ENCODE measurements at places on chromosomes 3 and 15.

GRCh38 chr3:82568776-82569338 lies 807.4 kb upstream of the GBE1 start:
- no peak for DNase-seq

- no peak for DNase-seq
These were observed 13.2 kb downstream of the INO80 start for GRCh38 chr15:41102854-41103253.

- no peak for DNase-seq
These were observed 45.3 kb downstream of the HCN4 start for GRCh38 chr15:73323374-73323955.

DNA sequence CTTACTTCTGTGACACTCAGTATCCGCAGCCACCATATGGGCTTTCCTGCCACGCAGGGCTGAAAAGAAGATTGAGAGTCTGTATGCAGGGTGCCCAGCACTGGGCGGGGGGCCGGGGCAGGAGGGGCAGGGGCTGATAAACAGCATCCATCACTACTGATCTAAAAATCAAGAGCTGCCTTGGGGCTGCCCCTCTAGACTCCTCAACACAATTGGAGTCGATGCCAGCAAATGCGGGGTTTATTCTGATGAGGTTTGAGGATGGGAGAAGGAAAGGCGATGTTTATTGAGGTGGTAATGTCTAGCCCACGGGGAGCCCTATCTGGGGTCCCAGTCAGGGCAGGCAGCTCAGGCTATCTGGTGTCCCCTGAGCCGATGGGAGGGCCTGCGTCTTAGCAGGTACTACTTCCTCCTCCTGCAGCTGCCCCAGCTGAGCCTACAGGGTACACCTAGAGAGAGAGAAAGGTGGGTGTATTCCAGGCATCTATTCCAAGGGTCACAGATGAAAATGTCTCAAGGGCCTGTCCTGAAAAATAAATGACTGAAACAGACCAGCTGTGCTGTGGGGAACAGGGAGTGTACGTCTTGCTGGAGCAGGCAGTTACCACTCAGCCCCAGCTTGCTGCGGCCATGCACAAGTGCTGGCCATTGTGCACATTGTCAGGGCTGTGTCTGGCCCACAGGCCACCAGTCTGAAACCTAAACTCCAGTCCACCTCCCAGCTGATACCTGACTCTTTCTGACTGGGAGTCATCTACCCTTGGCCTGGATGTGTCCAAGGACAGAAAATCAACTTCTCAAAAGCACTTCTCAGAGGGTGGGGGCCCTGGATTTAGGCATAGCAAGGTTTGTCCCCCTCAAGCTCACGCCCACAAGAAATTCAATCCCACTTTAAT lies 19.5 kb downstream of the ISG20 start:
- no peak for DNase-seq

DNA sequence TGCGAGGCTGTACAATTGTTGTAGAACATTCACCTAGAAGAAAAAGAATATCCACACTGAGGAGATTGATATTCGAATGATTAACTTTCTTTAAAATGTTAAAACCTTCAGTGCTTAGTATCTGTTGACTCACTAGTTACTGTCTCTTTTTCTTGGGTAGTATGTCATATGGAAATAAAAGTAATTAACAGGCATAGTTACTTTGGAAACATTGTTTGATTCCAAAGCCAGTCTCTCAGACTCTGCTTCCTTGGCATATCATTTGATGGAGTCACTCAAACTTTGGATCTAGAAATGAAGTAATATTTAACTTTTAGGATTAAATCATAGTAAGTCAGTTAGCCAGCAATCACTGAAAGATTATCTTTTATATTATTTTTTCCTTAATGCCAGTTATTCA lies 63.4 kb downstream of the MAP2K5 start:
- DNase-seq, result no peak

DNA sequence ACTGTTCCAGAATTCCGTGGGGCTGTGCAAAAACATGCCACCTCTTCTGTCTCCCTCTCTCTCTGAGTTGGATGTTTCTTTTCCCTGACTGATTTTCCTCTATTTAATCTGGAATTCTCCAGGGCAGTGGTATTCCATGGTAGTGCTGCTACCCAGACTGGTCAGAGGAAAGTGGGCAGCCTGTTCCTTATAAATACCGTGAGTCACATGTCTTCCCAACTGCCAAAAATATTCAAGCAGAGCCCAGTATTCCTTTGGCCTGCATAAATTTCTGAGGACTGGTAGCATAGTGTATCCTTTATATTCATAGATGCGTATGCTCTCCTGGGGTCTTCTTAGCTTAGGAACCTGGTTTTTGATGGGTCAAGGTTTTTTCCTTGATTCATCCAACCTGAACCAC lies 40.9 kb downstream of the CEMIP start:
- DNase-seq, result no peak

- DNase-seq, result no peak
These were observed 87.6 kb upstream of the KBTBD8 start for GRCh38 chr3:66910266-66911055.

- no peak for DNase-seq
These were observed 82.8 kb downstream of the CADM2 start for GRCh38 chr3:85041562-85042055.

DNA sequence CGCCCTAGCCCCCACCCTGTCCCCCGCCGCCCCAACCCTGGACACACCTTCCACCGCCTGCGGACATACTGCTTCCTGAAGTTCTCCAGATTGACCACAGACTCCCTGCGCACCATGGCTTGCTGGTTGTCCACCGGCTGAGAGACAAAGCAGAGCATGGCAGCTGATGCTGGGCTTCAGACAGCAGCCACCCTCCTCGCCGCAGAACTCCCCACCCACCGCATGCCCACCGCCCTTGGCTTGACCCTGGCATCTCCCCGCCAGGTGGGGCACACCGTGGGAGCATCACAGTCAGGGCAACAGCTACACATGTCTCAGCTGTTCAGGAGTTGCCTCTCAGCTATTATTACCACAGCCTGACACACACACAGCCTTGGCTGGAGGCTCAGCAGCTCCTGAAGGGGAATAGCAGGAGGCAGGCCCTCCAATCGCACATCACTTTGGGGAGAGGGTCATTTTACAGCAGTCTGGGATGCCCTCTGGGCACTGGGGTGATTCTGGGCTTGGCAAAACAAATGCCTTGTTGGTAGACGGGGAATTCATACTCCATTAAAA lies 78.4 kb upstream of the HERC1 start:
- no peak for DNase-seq

DNA sequence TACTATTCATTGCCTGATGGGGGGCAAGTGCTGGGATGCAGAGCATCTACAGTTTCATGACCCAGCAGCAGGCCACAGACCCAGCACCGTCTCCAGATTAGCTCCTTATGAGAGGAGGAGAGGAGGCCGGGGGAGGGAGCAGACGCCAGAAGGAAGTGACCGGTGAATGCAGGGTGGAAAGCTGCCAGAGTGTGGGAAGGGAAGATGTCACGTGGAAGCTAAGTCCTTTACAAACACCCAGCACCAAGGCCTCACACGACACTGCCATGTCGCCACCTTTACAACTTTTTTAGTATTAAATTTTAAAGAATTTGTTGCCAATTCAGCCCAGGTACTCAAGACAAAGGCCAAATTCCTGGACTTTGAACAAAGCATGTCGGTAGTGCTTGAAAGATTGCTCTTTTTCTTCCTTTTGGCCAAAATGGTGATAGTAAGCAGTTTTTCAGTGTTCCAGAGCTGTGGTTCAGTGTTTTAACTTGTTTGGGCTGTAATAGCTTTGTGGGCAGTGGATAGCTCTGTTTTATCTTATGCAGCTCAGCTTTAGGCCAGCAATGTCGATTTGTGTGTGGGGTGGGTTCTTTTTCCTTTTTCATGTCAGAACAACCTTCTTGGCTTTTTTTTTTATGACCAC lies 58.2 kb downstream of the ZBTB38 start:
- DNase-seq, result peak; percentile 64

DNA sequence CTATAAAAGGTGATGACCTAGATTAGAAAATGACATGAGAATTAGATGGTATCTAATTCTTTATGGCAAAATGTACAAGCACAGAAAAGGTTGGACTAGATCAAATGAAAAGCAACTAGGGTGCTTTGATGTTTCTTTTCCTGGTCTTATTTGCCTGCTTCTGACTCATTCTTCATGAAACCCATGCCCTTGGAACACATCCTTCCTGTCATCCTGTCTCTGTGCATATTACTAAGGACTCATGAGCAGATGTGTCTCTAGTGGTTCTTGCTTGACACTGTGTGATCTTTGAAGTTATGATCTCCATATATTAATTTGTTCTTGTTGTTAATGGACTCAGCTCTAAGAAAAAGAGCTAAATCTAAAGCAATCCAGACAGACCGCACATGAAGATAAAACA lies 314.0 kb downstream of the ERC2 start:
- peak; percentile 15 for DNase-seq

GRCh38 chr3:13135251-13135810 lies 62.1 kb upstream of the IQSEC1 start:
- DNase-seq, result no peak

DNA sequence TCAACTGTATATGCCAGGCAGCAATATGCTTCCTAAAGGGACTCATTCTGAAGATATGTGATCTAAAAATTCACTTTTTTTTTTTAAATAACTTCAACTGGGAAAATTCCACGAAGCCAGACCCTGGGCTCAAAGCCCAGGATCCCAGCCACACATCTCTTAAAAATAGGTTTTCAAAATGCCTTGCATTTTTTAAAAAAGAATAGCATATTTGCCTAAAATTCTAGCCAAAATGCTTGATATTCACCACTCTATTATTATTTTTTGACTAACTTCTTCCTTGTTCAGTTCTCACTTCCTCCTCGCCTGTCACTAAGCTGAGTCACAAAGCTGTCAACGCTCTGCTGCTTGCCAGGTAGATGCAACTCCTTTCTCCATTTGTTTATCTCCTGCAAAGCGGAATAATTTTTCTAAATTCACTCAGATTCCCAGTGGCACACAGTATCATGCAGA lies 28.0 kb upstream of the VGLL4 start:
- peak; percentile 49 for DNase-seq

DNA sequence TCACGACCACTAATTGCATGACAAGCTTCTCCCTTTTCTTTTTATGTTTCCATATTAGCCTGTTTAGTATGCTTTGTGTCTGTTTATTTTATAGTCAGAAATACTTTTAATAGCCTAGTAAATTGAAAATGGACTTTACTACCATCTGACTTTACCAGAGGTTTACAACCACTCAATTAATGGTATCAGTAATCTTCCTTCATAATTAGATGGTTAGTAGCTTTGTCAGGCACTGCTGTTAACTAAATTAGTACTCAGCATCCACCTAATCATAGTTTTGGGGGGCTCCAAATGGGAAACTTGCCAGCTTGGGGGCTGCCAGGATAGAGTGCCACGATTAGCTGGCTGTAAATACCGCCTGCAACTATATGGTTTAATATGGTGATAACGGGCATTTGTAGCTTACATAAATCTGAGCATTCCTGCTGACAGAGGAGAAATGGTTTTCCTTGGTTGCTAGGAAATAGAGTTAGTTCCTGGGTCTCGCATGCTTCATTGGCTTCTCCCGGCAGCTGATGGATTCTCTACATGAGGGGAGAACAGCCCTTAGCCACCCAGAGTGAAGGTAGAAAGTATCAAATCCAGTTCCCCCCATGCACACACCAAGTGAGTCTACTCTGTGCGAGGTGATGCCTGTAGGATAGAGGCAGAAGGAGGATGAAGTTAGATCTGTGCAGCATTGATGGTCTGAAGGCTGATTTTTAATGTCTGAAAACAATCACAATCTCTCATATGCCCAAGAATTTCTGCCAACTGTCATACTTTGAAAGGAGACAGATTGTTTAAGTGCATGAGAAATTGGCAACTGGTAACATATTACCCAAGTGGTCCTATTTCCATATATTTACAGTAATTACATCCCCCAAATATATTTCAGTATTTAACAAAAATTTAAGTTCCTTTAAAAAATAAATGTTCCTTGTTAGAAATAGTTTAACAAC lies 326.6 kb upstream of the PROK2 start:
- DNase-seq, result no peak

DNA sequence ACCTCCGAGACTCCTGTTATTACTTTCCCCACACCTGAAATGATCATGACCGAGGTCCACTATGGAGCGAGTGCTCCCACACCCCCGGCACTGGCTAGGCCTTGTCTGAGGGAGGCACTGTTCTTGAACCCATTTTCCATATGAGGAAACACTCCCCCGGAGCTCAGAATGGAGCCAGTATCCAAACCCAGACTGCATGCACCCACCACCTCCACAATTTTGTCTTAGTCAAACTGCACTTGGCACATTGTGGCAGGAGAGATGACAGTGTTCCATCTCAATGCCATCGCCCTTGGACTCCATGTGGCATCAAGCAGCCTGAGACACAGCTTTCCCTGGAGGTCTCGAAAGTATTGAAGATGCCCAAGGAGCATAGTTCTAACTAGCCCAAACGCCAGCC lies 154.1 kb downstream of the NUP210 start:
- no peak for DNase-seq

GRCh38 chr3:105430455-105430854 lies 63.7 kb downstream of the ALCAM start:
- no peak for DNase-seq

- DNase-seq, result no peak
These were observed 284.2 kb downstream of the C3orf38 start for GRCh38 chr3:88434001-88434400.

- DNase-seq, result no peak
These were observed 25.3 kb downstream of the STARD5 start for GRCh38 chr15:81298611-81299010.

GRCh38 chr15:57216288-57216687 lies 160.0 kb upstream of the CGNL1 start:
- DNase-seq, result peak; percentile 85

DNA sequence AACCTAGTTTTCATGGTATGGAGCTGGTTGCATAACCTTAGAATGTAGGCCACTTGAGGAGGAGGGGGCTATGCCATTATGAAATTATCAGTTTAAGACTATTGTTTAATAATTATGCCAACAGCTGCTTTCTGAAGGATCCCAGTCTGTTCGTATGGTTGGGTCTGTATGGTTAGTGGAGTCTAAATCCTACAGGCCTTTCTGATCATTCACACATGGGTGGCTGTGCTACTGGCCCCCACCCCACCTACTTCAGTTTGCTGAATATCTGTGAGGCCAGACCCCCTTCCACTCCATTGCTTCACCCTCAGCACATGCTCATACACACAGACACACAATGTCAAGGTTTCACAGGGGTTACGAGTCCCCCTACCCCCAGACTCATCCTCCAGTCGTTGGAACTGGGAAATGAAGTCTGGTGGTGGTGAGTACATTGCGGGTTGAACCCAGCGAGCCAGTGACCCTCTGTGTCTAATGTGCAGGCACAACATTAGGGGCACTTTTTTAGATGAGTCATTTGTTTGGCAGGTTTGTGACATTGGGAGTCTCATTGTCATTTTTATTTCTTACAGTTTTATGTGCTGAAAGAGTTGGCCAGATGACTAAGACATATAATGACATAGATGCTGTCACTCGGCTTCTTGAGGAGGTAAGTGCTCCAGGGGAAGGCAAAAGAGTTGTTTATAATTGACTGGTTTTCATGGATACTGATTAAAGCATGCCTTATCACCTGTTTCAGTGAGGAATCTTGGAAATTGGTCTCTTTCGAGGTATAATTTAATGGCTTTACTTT lies 85.3 kb downstream of the TRAK1 start:
- no peak for DNase-seq

DNA sequence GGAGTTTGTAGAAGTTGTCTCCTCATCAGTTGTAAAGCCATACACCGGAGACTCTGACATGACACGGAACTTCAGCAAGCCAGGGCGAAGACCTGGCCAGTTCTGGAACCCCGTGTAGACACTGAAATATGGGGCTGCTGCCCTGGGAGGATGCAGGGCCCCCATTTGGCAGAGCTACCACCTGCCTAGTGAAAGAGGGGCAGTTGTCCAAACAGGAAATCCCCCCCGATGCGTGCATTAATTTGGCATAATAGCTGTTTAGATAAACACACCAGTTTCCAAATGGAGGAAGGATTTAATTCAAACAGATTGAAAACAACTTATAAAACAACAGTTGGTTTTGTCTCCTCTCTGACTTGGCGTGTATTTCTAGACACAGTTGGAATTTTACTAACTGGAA lies 357.2 kb downstream of the GABRG3 start:
- DNase-seq, result no peak

Measured in astrocyte of the spinal cord (primary cell).